Kidney (tissue), 22 donors: ENCODE measurements at places on chromosomes 4 and X. TPM values are rescaled to one million over a fixed set of nuclear protein-coding genes. Genes with fewer than 3 reads are reported as not detected.

DNA sequence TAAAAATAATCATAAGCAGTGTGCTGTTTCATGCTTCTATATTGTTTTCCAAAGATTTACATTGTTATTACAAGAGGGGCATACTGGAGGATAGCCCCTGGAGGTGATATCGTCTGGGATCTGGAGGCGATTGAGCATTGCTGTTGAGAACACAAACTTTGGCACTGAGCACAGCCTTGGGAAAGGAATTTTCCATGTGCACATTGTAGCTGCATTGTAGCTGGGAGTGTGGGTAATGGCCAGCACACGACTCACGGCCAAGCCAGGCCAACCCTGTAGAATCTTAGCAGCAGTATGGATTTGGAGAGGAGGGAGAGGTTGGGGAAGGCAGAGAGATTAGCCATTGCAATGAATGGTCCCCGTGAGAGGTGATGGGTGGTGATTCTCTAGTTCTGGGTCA is 121.9 kb downstream of the SMIM20 start:
- no peaks in the 10 kb centered on the region for H3K36me3 ChIP-seq
- DNase-seq = no peak
- H3K27me3 ChIP-seq = no peaks in the 10 kb centered on the region
- H3K4me3 ChIP-seq = no peak overlapping the region
- no peak overlapping the region for H3K27ac ChIP-seq

DNA sequence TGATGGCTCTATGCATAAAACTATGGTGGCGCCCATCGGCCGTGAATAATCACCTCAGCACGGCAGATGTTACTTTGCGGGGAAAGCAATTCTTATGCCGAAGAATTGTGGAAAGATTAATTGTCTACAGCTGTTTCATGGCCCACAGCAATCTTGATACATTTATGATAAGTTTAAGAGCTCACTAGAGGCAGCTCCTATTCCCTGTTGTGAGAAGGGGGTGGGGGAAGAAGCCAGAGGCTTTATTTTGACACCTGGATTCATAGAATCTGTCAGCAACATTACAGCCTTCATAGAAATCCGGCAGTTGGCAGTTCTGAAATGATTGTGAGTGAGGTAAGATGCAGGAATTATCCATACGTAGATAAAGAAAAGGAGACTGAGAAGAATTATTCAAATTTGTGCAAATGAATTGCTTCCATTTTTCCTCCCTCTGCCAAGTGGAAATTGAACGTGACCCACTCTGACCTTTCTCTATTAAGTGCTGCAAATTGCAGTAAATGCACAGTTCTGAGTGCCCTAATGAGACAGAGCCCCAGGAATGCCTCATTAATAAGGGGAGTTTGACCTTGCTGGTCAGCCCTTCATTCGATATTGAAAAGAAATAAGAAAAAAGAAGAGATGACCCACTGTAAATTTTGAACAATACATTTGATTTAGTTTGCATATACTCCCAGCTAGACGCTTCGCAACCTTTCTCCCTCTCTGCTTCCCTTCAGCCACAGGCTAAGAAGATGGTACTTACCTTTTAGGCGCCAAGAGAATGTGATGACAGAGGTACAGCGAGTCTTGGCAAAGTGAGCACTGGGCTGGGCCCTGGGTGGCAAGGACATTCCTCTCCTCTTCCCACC is 188.8 kb downstream of the GPAT3 start:
- H3K27me3 ChIP-seq = no peaks in the 10 kb centered on the region
- no peak overlapping the region for H3K27ac ChIP-seq
- H3K36me3 ChIP-seq = no peaks in the 10 kb centered on the region
- DNase-seq = no peak
- H3K4me3 ChIP-seq = no peak overlapping the region
- no peaks in the 10 kb centered on the region for H3K4me1 ChIP-seq

DNA sequence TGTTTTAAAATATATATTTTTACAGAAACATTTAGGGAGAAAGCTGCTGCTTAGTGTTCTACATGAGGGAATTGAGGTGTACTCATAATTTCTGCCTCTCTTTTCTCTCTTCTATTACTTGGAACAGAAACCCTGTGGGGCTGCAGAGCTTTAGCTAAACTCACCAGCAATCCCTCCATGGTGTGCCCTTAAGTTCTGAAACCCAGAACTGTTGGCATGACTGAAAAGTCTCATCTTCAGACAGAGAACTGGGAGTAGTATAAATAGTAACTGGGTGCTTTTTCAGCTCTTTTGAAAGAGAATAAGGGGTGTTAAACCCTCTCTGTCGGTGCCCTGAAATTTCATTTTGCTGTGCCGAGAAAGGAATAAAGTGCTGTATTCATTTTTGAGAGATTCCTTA is 294.9 kb upstream of the BOD1L1 start:
- no peak overlapping the region for H3K4me3 ChIP-seq
- no peak for DNase-seq
- H3K27ac ChIP-seq = no peak overlapping the region
- H3K36me3 ChIP-seq = no peaks in the 10 kb centered on the region

DNA sequence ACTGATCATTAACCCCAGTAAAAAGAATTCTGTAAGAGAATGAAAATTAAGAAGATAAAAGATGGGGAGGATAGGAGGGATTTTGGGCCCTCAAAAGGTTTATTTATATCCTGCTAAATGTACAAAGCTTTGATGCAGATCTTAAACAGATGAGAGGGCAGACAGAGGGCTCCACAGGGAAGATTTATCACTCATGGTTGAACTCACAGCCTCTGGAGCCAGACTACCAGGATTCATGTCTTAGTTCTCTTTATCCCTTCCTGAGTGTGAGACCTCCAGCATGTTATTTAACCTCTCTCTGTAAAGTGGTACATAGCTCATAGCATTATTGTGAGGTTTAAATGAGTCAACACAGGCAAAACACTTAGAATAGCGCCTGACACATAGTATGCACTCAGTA is 74.4 kb downstream of the SOWAHB start:
- peak; percentile 91 for DNase-seq
- no peak overlapping the region for H3K4me3 ChIP-seq
- no peaks in the 10 kb centered on the region for H3K27me3 ChIP-seq
- no peaks in the 10 kb centered on the region for H3K36me3 ChIP-seq
- no peak overlapping the region for H3K27ac ChIP-seq

GRCh38 chr4:82268050-82268825 is 105.6 kb downstream of the HNRNPD start:
- no peaks in the 10 kb centered on the region for H3K27me3 ChIP-seq
- H3K27ac ChIP-seq = no peak overlapping the region
- H3K4me3 ChIP-seq = no peak overlapping the region
- H3K4me1 ChIP-seq = no peaks in the 10 kb centered on the region
- DNase-seq = peak; percentile 56

- H3K4me1 ChIP-seq = no peaks in the 10 kb centered on the region
- H3K27ac ChIP-seq = no peak overlapping the region
- no peaks in the 10 kb centered on the region for H3K36me3 ChIP-seq
- DNase-seq = no peak
- no peak overlapping the region for H3K4me3 ChIP-seq
- H3K27me3 ChIP-seq = no peaks in the 10 kb centered on the region
These were observed 1509.6 kb downstream of the ADGRL3 start for GRCh38 chr4:62709618-62710252.

DNA sequence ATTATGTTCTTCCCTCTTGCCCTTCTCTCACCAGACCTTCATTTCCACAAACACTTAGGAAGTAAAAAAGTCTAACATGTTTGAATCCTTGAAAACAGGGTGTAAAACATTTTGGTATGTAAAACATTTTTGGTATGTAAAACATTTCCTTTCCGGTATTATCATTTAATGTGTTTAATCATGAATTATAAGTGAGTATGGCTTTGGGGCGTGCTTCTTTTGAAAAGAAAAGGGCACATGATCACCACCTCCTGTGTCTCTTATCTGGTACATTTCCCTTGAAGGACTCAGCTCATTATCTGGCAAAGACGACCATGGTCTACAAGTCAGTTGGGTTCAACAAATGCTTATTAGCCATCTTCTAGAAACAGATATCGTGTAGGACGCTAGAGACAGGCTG is 283.6 kb downstream of the FRMPD4 start:
- no peaks in the 10 kb centered on the region for H3K36me3 ChIP-seq
- peaks cover 2% of the 10 kb centered on the region for H3K27me3 ChIP-seq
- H3K27ac ChIP-seq = no peak overlapping the region
- DNase-seq = no peak

DNA sequence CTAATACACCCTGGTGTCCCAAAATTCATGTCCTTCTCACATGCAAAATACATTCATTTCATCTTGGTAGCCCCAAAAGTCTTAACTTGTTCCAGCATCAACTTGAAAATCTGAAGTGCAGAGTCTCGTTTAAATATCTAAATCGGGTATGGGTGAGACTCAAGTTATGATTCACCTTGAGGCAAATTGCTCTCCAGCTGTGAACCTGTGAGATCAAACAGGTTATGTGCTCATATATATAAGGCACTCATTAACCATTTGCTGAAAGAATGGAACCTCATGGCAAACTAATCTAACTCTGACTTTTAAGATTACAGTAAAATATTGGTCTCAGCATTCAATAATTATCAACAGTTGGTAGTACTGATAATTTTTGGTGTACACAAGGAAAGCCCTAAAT is 55.5 kb downstream of the PDLIM5 start:
- H3K4me3 ChIP-seq = no peak overlapping the region
- peak overlapping the region; percentile 45 for H3K27ac ChIP-seq
- no peaks in the 10 kb centered on the region for H3K27me3 ChIP-seq
- H3K4me1 ChIP-seq = peaks cover 30% of the 10 kb centered on the region

DNA sequence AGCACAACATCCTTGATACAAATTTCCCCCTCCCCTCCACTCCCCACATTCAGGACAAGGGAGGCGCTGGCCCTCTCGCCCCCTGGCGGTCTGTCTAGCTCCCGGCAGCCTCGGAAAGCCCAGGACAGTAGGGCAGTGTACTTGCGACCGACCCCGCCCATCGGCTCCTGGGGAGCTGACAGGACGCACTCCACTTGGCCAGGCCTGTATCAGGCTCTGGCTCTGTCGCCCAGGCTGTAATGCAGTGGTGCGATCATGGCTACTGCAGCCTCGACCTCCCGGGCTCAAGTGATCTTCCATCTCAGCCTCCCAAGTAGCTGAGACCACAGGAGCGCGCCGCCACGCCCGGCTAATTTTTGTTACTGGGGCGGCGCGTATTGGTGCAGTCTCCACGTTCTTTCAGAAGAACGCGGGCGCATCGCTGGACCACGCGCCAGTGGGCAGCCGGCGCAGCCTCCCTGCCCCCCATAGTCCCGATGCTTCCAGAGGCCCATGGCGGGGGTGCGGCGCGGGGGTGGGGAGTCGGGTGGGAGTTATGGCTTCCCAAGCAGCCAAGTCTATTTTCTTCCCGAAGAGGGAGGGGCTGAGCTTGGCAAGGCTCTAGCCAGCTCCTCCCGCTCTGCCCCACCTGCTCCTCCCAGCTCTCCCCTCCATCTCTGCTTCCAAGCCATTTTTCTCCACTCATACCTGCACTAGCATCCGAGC is 7.8 kb upstream of the AKAP14 start:
- no peaks in the 10 kb centered on the region for H3K4me1 ChIP-seq
- H3K27ac ChIP-seq = no peak overlapping the region
- no peak overlapping the region for H3K4me3 ChIP-seq
- peak; percentile 79 for DNase-seq
- H3K27me3 ChIP-seq = no peaks in the 10 kb centered on the region

- H3K27ac ChIP-seq = no peak overlapping the region
- H3K27me3 ChIP-seq = no peaks in the 10 kb centered on the region
- H3K4me3 ChIP-seq = no peak overlapping the region
These were observed 18.1 kb downstream of the HTRA3 start for GRCh38 chr4:8287343-8288280.

DNA sequence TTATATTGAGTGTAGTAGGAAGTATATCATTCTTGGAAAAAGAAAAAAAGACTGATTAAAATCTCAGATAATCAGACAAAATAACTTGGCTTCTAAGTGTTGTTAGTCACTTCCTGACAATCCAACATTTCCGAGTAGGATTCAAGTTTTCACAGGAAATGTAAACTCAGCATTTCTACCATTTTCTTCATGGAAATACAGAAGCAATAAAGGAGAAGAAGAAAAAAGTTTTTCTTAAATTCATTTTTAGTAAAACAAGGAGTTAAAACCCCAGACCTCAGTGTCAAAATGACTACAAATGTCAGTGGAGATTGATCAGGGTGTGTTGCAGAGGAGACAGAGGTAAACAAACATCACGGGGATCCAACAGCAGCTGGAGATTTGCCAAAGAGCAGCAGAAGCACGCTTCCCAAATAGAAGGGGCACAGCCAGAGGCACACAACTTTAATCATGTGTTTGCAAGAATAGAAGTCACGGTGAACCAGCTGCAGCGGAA is 129.3 kb upstream of the FAM9B start:
- no peak overlapping the region for H3K27ac ChIP-seq
- H3K4me1 ChIP-seq = no peaks in the 10 kb centered on the region
- no peak overlapping the region for H3K4me3 ChIP-seq
- no peaks in the 10 kb centered on the region for H3K36me3 ChIP-seq
- DNase-seq = no peak
- H3K27me3 ChIP-seq = peaks cover 2% of the 10 kb centered on the region

DNA sequence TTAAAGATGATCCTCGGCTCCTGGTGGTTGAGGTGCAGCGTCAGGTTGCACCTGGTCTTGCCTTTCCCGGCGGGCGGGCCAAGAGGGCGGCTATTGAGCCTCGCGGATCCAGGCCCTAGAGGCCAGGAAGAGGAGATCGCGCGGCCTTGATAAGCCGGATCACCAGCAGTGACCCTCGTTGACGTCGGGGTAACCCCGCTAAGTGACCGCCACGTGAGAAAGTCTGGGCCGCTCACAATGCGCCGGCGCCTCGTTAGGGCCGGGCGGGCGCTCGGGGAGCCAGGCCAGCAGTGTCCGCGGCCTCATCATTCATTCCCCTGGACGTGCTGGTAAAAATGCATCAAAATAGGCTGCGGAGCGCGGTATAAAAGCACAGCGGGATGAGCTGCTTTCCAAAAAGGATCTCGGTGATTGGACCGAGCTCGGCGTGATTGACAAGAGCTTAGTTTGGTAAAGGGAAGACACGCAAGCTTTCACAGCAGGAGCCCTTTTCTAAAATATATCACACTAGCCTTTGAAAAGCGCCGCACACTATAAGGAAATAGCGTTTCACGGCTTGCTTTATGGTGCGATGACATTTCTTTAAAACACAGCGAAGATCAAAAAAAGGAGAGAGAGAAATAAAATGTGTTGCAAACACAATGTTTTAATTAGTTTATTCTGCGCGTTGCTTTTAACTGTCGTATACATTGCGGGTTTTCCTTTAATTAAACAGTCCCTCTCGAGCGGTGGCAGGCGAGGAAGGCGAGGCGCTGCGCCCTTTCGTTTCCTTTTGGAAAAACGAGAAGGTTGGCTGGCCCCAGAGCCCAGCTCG is 15.9 kb upstream of the ZIC3 start:
- no peaks in the 10 kb centered on the region for H3K36me3 ChIP-seq
- no peak for DNase-seq
- H3K27ac ChIP-seq = no peak overlapping the region
- H3K27me3 ChIP-seq = peaks cover 40% of the 10 kb centered on the region
- H3K4me1 ChIP-seq = no peaks in the 10 kb centered on the region

DNA sequence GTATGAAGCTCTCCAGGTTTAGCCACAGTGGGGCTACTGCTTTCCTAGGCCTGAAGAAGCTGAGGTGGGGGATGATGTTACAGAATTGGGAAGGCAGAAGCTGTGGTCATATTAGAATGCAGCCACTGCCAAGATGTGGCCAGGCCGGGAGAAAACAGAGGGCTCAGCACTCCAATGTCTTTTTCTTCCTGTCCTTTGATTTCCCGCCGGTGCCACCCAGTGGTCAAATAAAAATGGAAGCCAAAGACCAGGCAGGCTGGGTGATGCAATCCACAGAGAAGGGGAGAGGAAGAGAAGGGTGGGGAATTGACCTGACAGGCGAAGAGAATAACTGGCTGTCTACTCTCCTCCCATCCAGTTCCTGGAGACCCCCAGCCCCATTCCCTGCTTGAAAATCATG is 94.9 kb upstream of the SHISA3 start:
- no peak overlapping the region for H3K27ac ChIP-seq
- H3K36me3 ChIP-seq = no peaks in the 10 kb centered on the region
- no peaks in the 10 kb centered on the region for H3K27me3 ChIP-seq

The CTPS2 gene
- total RNA-seq = 13.7 TPM

The SCARB2 gene
- 151 TPM for total RNA-seq

The ARMCX4 gene
- total RNA-seq = 16.0 TPM

The NUP54 gene
- 40.8 TPM for total RNA-seq

The AFP gene
- not detected for total RNA-seq

The SMC1A gene
- 59.0 TPM for total RNA-seq
